ENCODE measurements at places on chromosomes 6 and 20. TPM values are rescaled to one million over a fixed set of nuclear protein-coding genes. Genes with fewer than 3 reads are reported as not detected.

Gene BPIFB2
- not detected for total RNA-seq

Gene CDH4
- 1.6 TPM for total RNA-seq

Gene HTR1E
- total RNA-seq = not detected

Gene HLA-DPB1
- total RNA-seq = 1.6 TPM

Gene CAP2
- 0.48 TPM for total RNA-seq

Gene FAM120B
- 15.4 TPM for total RNA-seq

Gene HLA-DMA
- total RNA-seq = 2.0 TPM

Gene SYCP2
- total RNA-seq = 0.33 TPM

Gene PSORS1C2
- total RNA-seq = not detected

Gene GID8
- total RNA-seq = 45.4 TPM

Gene STMND1
- total RNA-seq = not detected

Gene LHFPL5
- total RNA-seq = not detected

Gene MROH8
- total RNA-seq = 0.98 TPM

Gene GHRH
- not detected for total RNA-seq

Gene DPPA5
- not detected for total RNA-seq

Gene ZC3H12D
- not detected for total RNA-seq

Gene TMEM170B
- 2.3 TPM for total RNA-seq

Gene SLC12A5
- total RNA-seq = 1.6 TPM
